ENCODE measurements at places on chromosomes 7 and 10.

DNA sequence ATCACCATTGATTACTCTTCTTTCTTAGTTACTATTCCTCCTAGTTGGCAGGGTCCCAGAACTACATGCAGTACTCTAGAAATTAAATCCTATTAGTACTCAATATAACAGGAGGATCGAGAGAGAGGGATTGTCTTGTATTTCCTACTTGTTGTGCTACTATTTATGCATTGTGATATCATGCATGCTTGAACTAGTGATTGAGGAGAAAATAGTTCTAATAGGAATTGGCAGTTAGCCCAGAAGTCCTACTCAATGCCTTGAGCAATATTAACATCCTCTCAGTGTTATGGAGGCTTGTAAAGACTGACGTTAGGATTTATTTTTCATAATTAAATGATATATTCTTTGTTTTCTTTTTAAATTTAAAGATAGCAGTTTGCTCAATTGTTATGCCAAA is 67.4 kb downstream of the FOXP2 start:
- DNase-seq = no peak

- no peak for DNase-seq
These were observed 30.1 kb upstream of the DNAAF5 start for GRCh38 chr7:696426-696811.

DNA sequence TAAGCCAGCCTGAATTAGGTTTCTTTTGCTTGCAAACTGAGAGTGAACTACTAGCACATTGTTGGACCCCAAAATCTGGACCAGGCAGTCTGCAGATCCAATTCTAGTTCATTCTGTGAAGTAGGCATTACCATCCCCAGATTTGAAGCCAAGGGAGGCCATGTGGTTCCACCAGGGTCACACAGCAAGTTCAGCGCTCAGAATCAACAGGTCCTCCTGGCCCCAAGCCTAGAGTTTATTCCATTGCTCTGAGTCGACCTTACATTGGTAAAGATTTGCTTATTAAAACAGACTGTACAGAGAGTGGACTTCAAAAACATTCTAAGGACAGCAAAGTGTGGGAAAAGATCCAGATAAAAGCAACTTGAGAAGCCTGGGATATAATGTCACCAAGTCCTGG is 50.9 kb downstream of the AFAP1L2 start:
- no peak for DNase-seq

GRCh38 chr10:132551808-132552130 is 14.2 kb downstream of the INPP5A start:
- no peak for DNase-seq

- no peak for DNase-seq
These were observed 1.5 kb downstream of the PMS2 start for GRCh38 chr7:6007386-6007785.

- DNase-seq = peak; percentile 9
These were observed 45.7 kb downstream of the LYZL2 start for GRCh38 chr10:30583778-30584415.

GRCh38 chr10:14579405-14579804 is 195.3 kb downstream of the FAM107B start:
- no peak for DNase-seq

DNA sequence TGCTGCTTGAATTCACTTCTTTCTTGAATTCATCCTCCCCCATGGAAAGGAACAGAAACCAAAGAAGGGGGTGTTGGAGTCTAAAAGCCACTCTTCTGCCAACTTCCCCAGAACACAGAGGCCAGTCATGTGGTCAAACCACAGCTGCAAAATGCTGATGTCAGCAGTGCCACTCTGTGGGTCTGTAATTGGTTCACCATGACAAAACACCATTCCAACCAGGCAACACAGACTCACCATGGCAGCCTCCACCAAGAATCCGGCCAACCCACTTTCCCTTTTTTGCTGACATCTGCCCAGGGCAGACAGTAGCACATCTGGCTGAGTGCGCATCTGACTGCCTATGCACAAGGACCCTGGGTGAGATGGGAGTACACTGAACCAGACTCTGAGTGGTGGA is 16.8 kb downstream of the OSBPL3 start:
- DNase-seq = peak; percentile 81

- no peak for DNase-seq
These were observed 269.5 kb downstream of the TRIL start for GRCh38 chr7:28688651-28689050.

- DNase-seq = peak; percentile 82
These were observed 809 bp downstream of the C10orf143 start for GRCh38 chr10:130109796-130110245.

GRCh38 chr10:31064348-31064747 is 32.7 kb upstream of the ZNF438 start:
- no peak for DNase-seq

DNA sequence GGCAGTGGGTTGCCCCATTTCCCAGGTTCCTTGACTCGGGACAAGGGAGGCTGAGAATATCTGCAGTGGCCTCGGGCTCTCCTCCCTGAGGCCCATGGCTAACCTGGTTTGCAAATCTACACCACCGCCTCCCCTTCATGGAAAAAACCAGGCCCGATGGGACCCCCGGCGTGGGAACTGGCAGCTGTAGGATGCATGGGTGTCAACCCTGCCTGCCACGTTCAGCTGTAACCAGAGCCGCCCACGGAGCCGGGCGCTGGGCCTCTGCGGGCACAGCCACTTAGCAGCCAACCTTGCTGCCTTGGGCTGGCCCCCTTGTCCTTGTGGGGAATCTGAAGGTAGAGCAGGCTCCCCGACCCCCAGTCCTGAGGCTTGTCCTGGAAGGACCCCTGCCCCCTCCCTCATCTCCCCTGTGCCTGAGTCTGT is 1.6 kb downstream of the PWWP2B start:
- no peak for DNase-seq

GRCh38 chr7:25408012-25408687 is 179.9 kb upstream of the NPVF start:
- no peak for DNase-seq

GRCh38 chr10:6068006-6068405 is 5.8 kb upstream of the IL2RA start:
- no peak for DNase-seq

GRCh38 chr7:131293018-131293417 is 34.7 kb upstream of the MKLN1 start:
- DNase-seq = no peak

DNA sequence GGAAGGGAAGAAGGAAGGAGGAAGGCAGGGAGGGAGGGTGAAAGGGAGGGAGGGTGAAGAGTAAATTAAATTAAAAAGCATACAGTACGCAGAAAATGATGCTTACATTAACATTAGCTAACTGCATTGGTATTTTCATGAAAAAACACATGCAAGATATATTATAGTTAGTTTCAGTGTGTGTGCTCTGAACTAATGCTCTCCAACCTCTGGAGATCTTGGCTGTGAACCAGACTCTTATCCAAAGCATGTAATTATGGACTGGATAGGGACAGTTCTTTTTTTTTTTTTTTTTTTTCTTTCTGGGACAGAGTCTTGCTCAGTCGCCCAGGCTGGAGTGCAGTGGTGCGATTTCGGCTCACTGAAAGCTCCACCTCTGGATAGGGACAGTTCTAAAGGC is 357.0 kb downstream of the FRMD4A start:
- DNase-seq = no peak

- DNase-seq = no peak
These were observed 18.8 kb downstream of the DNAJC9 start for GRCh38 chr10:73228247-73228646.

DNA sequence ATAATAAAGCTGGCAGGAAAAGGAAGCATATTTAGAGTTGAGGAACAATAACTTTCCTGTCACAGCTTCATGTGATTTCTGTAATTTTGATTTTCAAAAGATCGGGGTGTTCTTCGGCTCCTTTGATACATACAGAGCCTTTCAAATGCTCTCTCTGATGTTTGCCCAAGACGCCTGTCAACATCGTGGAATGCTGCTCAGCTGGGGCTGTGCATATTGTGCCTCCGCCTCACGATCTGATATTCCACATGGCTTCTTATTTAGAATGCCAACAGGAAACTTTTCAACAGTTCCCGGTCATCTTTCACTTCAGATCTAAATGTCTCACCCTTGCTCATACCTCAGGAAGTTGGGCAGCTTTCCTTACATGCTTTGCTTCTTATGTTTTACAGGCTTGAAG is 7.3 kb downstream of the NPY start:
- no peak for DNase-seq

- no peak for DNase-seq
These were observed 87.9 kb upstream of the KLF14 start for GRCh38 chr7:130821864-130822263.

- DNase-seq = peak; percentile 53
These were observed 70.2 kb upstream of the FGFR2 start for GRCh38 chr10:121668314-121669027.

- no peak for DNase-seq
These were observed 159.3 kb downstream of the ETV1 start for GRCh38 chr7:13829914-13830900.

GRCh38 chr7:47191316-47191715 is 390.6 kb downstream of the TNS3 start:
- DNase-seq = no peak
